ENCODE measurements at places on chromosomes 1 and 21. TPM values are rescaled to one million over a fixed set of nuclear protein-coding genes. Genes with fewer than 3 reads are reported as not detected.

The COA6 gene
- 37.7 TPM for total RNA-seq

The OR2AK2 gene
- total RNA-seq, result not detected

The PPCS gene
- total RNA-seq, result 39.6 TPM

The HSF2BP gene
- 0.13 TPM for total RNA-seq

The TMEM50B gene
- total RNA-seq, result 26.2 TPM

The AGO3 gene
- 14.5 TPM for total RNA-seq

The CACHD1 gene
- 9.2 TPM for total RNA-seq

The TUFT1 gene
- total RNA-seq, result 4.9 TPM

The EFNA3 gene
- total RNA-seq, result 0.80 TPM

The WNT2B gene
- 0.59 TPM for total RNA-seq

The GBP5 gene
- 0.27 TPM for total RNA-seq

The NT5C1A gene
- not detected for total RNA-seq

The CSF3R gene
- not detected for total RNA-seq

The FCRL5 gene
- not detected for total RNA-seq

The OR2T29 gene
- total RNA-seq, result not detected

The OTUD3 gene
- total RNA-seq, result 2.1 TPM

The TRAF3IP3 gene
- total RNA-seq, result not detected

The TMEM81 gene
- total RNA-seq, result 0.60 TPM

The CD34 gene
- 42.1 TPM for total RNA-seq

The CFAP57 gene
- total RNA-seq, result 0.15 TPM

The NMNAT2 gene
- total RNA-seq, result 1.3 TPM

The PRR9 gene
- not detected for total RNA-seq

The GBP7 gene
- not detected for total RNA-seq

The CLDN17 gene
- not detected for total RNA-seq

The DYNLT4 gene
- not detected for total RNA-seq

The OPTC gene
- total RNA-seq, result not detected

The SPATA45 gene
- total RNA-seq, result not detected

The KCNJ15 gene
- 0.47 TPM for total RNA-seq

The OR2L2 gene
- total RNA-seq, result not detected

The NR0B2 gene
- not detected for total RNA-seq

The C1orf146 gene
- total RNA-seq, result not detected

The RRP1 gene
- total RNA-seq, result 29.7 TPM

The AKR7A3 gene
- total RNA-seq, result 0.89 TPM

The KLHDC8A gene
- total RNA-seq, result not detected

The TRIM67 gene
- not detected for total RNA-seq

The C4BPB gene
- not detected for total RNA-seq

The ARHGEF16 gene
- 0.80 TPM for total RNA-seq

The BTG2 gene
- total RNA-seq, result 20.5 TPM

The PTGER3 gene
- total RNA-seq, result not detected

The CLCA1 gene
- total RNA-seq, result not detected

The TIMM17A gene
- total RNA-seq, result 77.2 TPM

The VSIG8 gene
- not detected for total RNA-seq

The PAPPA2 gene
- 0.05 TPM for total RNA-seq

The CFAP74 gene
- total RNA-seq, result not detected

The LMOD1 gene
- 0.10 TPM for total RNA-seq

Measured in mammary microvascular endothelial cell (primary cell).